ENCODE measurements at places on chromosomes 7 and 10.

GRCh38 chr10:70442332-70442988 lies 979 bp upstream of the NODAL start:
- DNase-seq: no peak

GRCh38 chr7:158789842-158790241 lies 39.5 kb downstream of the ESYT2 start:
- no peak for DNase-seq

DNA sequence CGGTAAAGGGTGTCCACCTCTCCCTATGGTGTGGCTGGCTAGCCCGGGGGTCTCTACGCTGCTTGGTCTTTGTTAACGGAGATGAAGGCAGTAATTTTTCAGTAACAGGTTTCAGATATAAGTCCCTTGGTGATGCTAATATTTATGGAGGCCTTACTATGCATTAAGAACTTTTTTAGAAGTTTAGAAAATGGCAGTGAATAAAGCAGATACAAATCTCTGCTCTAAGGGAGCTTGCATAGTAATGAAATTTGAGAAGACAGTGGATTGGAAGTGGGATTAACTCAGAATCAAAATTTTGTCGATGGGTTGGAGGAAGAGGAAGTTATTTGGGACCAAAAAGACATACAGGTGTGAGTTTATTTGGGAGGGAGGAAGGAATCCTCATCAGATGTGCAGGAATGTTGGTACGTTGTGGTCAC lies 445 bp downstream of the SSBP1 start:
- DNase-seq: no peak

DNA sequence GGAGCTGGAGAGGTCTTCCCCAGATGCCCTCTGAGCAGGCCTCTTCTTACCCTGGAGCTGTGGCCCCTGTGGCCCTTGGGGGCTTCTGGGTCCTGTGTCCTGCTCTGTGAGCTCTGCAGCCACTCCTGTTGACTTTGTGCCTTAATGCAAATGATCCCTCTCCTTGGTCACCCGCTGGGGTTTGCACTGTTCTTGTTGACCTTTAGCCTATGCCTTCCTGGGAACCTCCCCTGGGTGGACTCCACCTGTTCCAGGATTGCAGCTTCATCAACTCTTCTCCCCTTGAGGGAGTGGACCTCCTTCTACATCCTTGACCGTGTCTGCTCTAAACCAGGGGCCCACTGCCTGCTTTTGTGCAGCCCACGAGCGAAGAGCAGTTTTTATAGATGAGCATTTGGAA lies 58.6 kb upstream of the CTBP2 start:
- DNase-seq: no peak
